ENCODE measurements at places on chromosomes 5 and 9. TPM values are rescaled to one million over a fixed set of nuclear protein-coding genes. Genes with fewer than 3 reads are reported as not detected.

GRCh38 chr5:114726131-114726530, 364.3 kb downstream of the KCNN2 start:
- DNase-seq: no peak

The IL7R gene
- polyA plus RNA-seq: 2.4 TPM

GRCh38 chr5:180394031-180394636, 41.0 kb upstream of the GFPT2 start:
- DNase-seq: no peak

- no peak for DNase-seq
Observed at GRCh38 chr5:139895647-139896046, 100.0 kb downstream of the PSD2 start.

GRCh38 chr5:142295084-142295758, 29.6 kb downstream of the SPRY4 start:
- DNase-seq: no peak

The GABRA1 gene
- polyA plus RNA-seq: not detected

DNA sequence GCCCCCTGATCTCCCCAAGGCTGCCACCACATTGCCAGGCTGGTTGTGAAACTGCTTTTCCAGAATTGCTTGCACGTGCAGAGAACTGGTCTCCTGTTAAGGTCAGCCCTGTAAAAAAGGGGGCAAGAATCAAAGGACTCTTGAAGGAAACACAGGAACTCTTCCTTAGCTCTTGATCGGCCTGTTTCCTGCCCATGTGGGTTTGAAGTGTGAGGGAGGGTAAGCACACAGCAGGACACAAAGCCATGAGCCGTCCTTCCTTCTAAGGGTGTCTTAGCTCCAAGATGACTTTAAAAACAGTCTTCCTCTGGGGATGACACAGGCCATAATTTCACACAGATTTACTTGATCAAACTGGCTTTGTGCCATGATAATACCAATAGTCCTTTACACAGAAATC, 36.1 kb downstream of the TEK start:
- no peak for DNase-seq

The LHX6 gene
- polyA plus RNA-seq: 5.1 TPM

GRCh38 chr5:75659791-75660450, 48.7 kb downstream of the ANKDD1B start:
- DNase-seq: no peak

DNA sequence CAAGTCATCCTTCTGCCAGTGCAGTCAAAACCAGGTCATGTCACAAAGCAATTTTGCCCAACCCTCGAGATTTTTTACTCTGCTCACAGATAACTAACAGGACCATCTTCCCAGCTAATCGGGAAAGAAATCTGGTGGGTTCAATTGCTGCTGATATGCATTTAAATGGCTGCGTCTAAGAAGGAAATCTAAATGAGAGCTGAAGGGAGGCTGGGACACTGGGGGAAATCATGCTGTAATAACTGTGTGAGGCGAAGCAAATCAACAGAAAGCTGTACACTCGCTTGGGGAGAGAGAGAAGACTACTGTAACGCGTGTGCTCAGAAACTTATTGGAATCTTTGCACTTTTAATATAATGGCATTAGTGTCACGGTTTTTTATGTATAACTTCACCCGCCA, 535.0 kb downstream of the CDK5RAP2 start:
- DNase-seq: no peak

DNA sequence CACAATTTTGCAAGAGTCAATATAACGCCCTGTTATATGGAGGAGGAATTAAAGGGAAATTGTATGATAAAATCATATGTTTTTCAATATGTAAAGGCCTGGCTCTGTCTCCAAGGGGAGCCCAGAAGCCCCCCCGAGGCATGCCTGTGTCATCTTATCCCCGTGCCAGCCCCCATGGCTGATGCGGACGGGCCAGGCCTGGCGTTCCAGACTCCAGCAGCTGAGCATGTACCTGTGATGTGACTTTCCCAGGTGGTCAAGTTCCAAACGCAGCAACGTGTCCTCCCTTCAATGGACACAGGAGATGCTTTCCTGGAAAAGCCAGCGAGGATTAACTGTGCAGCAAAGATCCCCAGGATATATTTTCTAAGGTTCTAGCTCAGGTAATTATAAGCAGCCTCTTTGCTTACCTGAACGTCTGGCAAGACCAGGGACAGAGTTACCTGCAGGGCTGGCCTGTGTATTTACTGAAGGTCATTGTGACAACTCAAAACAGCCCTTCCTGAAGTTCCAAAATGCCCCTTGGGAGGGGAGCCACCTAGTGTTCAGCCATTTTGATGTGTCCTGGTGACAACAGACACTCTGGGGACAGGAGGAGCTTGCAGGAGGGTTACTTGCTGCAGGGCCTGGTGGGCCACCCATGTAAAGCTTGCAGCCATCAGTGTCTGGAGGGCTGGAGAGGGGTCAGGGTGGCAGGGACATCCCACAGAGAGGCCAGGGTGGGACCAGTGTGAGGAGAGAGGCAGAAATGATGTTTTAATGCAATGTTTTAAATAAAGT, 53.3 kb upstream of the RNU6ATAC start:
- no peak for DNase-seq

- no peak for DNase-seq
Observed at GRCh38 chr9:18717759-18718158, 243.8 kb downstream of the ADAMTSL1 start.

DNA sequence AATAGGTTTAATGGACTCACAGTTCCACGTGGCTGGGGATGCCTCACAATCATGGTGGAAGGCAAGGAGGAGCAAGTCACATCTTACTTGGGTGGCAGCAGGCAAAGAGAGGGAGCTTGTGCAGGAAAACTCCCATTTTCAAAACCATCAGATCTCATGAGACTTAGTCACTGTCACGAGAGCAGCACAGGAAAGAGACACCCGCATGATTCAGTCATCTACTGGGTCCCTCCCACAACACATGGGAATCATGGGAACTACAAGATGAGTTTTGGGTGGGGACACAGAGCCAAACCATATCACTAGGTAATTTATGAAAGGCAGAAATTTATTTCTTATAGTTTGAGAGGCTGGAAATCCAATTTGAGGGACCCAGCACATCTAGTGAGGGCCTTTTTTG, 40.0 kb downstream of the MTREX start:
- no peak for DNase-seq

DNA sequence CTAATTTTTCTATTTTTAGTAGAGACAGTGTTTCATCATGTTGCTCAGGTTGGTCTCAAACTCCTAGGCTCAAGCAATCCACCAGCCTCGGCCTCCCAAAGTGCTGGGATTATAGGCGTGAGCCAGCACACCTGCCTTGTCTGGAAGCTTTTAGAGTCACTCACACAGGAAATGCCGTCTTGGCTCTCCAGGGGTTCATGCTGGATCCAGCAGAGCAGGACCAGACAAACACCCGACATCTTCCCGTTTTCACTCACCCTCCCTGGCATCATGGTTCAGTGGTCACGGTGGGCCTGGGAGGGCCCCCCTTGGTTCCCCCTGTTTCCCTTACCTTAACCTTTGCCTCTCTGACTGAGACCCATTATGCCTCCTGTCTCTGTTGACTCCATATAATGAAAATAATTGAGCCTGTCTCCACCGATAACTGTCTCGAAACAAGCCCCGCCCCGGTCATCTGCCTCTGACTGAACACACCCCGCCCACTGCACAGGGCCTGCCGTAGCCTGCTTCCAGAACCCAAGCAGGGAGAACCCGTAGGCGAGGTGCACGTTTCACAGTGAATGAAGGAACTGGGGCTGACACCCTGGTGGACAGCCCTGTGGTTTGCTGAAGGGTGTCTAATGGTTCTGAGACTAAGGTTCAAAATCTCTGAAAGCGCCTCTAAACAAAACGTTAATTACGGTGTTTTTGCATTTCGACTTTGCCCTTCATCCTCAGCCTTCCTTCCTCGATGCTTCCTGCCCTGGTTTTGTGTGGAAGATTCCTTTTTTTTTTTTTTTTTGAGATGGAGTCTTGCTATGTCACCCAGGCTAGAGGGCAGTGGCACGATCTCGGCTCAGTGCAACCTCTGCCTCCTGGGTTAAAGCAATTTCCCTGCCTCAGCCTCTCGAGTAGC, 39.7 kb upstream of the SPRY4 start:
- no peak for DNase-seq

The PCDHA9 gene
- polyA plus RNA-seq: not detected

GRCh38 chr9:36045610-36046009, 8.9 kb downstream of the RECK start:
- no peak for DNase-seq

The ANKDD1B gene
- polyA plus RNA-seq: 1.0 TPM

- no peak for DNase-seq
Observed at GRCh38 chr9:96087669-96088299, 212.3 kb downstream of the ERCC6L2 start.

DNA sequence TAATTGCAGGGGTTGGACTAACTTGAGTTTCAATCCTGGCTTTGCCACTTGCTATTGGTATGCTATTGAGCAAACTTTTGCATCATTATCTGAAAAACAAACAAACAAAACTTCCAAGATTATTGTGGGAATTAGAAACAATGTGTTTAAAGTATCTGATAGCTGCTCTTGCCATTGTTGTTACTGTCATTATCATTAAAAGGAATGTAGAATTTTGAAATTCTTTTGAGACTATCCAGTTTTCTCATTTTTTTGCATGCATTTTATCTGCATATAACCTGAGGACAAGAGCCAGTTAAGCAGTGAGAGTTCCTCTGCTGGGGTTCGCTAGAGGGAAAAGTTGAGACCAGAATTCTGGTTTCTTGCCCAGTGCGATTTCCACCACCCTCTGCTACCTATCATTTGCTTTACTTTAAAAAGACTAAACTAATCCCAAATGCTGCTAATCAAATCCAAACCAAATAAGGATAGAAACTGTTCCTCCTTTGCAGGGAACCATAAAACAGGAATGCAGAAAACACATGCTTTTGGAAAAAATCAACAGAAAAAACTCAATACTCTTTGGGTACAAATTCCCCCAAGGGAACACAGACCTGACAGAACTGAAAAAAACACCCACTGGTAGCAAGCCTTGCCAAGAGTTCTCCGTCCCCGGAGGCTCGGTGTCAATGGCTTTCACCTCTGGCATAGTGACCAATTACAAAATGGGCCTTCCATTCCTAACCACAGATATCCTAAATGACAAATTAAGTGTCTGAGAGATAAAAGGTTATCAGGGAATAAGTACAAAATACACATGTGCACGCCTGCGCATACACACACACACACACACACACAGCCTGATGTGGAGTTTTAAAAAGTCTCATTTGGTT, 373.7 kb downstream of the ARL15 start:
- DNase-seq: no peak

The PAEP gene
- polyA plus RNA-seq: not detected

DNA sequence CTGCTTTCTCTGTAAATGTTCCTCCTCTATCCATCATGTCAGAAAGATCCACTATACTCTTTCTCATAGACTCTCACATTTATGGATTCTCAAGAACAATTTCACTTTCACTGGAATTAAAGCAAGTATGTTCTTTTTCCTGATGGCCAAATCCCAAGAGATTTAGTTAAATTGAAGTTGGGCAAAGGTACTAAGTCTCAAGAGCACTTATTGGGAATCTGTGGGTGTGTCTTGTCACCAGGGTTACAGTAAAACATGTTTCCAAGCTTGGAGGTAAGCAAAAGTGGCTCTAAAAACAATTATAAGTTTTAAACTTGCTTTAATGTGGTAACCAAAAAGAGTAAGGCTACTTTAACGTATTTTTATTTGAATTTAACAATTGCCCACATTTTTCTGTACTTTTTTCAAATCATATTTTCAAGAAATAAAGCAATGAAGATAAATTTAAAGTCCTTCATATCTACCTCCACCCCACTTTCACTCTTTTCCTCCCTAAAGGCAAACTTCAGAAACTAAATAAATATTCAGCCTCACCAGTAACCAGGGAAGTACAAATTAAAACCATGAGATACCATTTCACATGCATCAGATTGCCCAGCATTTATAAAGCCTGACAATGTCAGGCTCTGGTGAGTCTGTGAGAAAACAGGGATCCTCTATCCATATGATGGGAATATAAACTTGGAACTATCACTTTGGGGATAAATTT, 387.4 kb downstream of the CETN3 start:
- no peak for DNase-seq

- no peak for DNase-seq
Observed at GRCh38 chr9:124262649-124262972, 4.9 kb downstream of the NEK6 start.

GRCh38 chr5:135129307-135129706, 95.3 kb upstream of the PITX1 start:
- no peak for DNase-seq

The TSSK1B gene
- polyA plus RNA-seq: 0.13 TPM

The DOK3 gene
- 6.3 TPM for polyA plus RNA-seq

The PCDHB11 gene
- polyA plus RNA-seq: 2.2 TPM

The CEL gene
- polyA plus RNA-seq: 1.8 TPM

DNA sequence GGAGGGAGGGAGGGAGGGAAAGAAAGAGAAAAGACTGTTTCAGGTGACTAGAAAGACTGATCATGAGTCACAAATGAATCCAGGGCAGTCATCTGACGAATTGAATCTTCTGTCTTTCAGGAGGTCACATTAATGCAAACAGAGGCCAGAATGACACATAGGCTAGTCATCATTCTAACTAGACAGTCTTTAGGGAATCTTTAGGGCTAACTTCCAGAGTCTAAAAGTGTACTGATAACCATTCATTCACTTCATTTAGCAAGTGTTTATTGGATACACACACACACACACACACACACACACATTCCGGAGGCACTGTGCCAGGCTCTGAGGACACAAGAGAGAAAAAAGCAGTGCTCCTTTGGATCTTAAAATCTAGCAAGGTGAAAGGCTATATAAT, 156.7 kb downstream of the EBF1 start:
- DNase-seq: peak; percentile 39

The UNC13B gene
- 20.5 TPM for polyA plus RNA-seq

GRCh38 chr5:72156946-72157624, 49.8 kb downstream of the MAP1B start:
- peak; percentile 82 for DNase-seq

The TMEM174 gene
- polyA plus RNA-seq: not detected

DNA sequence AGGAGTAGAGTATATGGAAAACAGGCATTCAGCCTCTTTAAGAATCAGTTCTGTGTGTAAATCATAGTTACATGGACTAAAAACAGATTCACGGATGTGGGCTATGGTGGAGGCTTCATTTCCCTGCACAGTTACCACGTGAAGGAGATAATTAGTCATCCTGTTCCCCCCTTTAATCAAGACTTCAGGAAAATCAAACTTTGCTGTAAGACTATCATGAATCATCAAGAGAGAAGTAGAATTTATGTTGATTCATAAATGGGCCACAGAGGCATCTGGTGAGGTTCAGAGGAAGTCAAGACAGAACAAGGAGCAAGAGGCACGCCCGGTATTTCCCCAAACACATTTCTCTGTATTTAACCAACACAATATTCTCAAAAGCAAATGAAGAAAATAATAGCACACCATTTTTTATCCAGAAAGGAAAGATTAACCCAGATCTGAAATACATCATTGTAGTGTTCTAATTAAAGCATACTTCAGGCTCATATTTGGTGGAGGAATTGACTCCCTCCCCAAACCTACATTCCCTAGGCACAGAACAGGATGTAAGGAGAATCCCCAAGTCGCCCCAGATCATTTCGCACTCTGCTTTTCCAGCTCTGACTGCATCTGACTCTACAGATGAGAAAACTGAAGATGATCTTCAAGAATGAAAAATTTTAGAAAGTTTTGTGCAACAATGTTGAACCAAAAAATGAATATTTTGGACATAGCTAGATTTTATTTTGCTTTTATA, 175.8 kb upstream of the GAS1 start:
- no peak for DNase-seq

The ZNF474 gene
- 0.62 TPM for polyA plus RNA-seq

The GCNT1 gene
- polyA plus RNA-seq: 4.1 TPM

GRCh38 chr5:96339862-96340261, 93.2 kb downstream of the PCSK1 start:
- DNase-seq: no peak

- no peak for DNase-seq
Observed at GRCh38 chr9:27688954-27689353, 115.7 kb upstream of the C9orf72 start.

The SLC6A7 gene
- 0.30 TPM for polyA plus RNA-seq

GRCh38 chr9:90271707-90272106, 370.9 kb downstream of the DIRAS2 start:
- no peak for DNase-seq

All from forelimb muscle (tissue), 1 donor.